Right cardiac atrium (tissue), 5 donors: ENCODE measurements at places on chromosomes 11 and 22. TPM values are rescaled to one million over a fixed set of nuclear protein-coding genes. Genes with fewer than 3 reads are reported as not detected.

GRCh38 chr11:121223161-121223560 lies 69.4 kb upstream of the SC5D start:
- no peak for DNase-seq

- DNase-seq: no peak
Measured at GRCh38 chr11:13834463-13834862, 128.1 kb upstream of the SPON1 start.

DNA sequence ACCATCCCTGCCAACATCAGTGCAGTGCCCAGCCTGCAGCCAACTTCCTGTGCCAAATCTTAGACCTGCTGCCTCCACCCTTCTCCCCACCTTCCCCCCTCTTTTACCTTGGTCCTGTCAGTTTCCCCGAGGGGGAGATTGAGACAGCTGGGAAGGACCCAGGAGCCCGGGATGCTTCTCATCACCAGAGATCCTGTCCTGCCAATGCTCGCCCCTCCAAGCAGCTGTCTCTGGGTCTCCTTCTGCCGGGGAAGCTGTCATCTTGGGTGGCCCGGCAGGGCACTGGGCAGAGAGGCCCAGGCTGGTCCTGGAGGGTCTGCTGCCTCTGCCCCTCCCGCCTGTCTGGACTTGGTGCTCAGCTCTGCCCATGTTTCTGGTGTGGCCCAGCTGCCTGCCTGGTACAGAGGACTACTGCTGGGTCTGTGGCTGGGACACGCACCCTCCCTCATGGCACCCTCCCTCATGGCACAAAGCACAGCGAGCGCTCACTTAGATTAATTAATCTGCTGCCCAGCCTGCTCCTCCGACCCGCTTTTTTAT lies 60.4 kb upstream of the THY1 start:
- DNase-seq: no peak

DNA sequence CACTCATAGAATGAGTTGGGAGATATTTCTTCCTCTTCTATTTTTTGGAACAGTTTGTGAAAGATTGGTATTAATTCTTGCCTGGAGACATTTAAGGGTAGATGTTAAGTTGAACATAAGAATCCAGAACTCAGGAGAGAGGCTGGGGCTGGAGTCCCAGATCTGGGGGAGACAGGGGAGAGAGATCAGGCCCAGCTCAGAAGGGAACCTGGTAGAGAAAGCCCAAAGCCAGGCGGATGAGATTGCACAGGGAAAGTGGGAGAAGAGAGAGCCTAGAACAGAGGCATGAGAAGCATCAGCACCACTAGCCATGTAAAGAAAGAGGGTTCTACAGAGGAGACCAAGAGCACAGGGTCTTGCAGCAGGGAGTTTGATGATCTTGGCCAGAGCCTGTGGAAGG lies 13.0 kb upstream of the GNAZ start:
- DNase-seq: no peak

- no peak for DNase-seq
Measured at GRCh38 chr11:103959279-103959942, 77.0 kb upstream of the DDI1 start.

DNA sequence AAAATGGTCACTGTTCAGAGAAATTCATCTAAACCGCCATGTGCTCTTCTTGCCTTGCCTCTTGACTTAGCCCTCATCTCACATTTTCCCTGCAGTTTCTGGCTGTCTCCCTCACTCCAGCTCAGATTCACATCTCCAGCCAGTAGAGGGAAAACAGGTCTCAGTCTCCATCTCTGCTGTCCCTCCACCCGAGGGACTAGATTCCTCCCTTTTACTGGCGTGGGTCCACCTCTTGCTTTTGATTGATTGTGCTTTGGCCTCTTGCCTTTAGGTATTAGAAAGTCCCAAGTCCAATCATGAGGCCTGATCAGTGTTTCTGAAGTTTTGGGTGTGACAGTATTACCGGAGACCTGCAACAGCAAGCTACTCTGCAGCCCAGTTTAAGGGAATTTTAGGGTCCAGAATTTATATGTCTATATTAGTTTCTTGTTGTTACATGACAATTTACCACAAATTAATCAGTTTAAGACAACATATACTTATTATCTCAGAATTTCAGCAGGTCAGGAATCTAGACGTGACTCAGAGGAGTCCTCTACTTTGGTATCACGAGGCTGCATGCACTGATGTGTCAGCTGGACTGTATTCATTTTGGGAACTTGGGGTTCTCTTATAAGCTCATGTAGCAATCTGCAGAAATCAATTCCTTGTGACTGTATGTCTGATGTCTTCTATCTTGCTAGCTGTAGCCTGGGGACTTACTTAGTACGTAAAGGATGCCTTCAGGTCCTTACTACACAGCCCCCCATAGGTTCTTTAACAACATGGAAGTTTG lies 805.2 kb upstream of the CCDC90B start:
- no peak for DNase-seq

GRCh38 chr11:127448101-127448500 lies 447.5 kb upstream of the KIRREL3 start:
- DNase-seq: no peak

DNA sequence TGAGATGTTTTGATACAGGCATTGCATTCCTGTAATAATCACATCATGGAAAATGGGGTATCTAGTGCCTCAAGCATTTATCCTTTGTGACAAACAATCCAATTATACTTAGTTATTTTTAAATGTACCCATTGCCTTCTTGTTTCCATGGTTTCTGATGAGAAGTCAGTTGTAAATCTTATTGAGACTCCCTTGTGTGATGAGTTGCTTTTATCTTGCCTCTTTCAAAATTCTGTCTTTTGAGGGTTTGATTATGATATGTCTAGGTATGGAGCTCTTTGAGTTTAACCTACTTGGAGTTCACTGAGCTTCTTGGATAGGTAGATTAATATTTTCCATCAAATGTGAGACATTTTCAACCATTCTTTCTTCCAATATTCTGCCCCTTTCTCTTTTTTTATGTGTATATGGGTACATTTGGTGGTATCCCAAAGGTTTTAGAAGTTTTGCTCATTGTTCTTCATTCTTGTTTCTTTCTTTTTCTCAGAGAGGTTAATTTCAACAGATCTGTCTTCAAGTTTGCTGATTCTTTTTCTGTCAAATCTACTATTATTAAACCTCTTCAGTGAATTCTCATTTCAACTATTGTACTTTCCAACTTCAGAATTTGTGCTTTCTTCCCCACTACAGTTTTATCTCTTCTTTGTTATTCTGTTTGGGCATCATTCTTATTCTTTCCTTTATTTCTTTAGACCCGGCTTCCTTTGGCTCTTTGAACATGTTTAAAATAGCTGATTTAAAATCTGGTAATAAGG lies 13.7 kb downstream of the NAGA start:
- DNase-seq: no peak

GRCh38 chr22:47280301-47280700 lies 517.9 kb downstream of the TBC1D22A start:
- no peak for DNase-seq

DNA sequence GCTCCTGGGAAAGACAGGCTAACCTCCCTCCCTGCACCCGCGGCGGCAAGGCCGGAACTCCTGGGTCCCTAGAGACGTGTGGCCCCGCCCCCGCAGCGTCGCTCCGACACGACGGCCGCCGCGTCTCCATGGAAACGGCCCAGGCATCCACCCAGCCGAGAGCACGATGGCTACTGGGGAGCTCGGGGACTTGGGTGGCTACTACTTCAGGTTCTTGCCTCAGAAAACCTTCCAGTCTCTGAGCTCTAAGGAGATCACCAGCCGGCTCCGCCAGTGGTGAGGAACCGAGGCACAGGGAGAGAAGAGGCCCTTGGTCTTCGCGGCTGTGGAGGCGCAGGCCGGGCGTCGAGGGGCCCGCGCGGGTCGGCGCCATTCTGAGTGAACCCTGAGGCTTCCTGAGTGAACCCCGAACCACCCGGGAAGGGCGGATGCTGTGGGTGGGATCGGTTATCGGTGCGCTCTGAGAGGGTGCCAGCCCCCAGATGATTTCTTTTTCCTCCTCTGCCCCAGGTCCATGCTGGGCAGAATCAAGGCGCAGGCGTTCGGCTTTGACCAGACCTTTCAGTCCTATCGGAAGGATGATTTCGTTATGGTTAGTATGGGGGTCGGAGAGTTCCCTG lies at the start of gene CFAP300:
TSS of gene CFAP300 (plus strand) at position 133 of the 620 bp plus-strand sequence. CDS start at position 167, 34 bp downstream.
- DNase-seq: peak; percentile 98

DNA sequence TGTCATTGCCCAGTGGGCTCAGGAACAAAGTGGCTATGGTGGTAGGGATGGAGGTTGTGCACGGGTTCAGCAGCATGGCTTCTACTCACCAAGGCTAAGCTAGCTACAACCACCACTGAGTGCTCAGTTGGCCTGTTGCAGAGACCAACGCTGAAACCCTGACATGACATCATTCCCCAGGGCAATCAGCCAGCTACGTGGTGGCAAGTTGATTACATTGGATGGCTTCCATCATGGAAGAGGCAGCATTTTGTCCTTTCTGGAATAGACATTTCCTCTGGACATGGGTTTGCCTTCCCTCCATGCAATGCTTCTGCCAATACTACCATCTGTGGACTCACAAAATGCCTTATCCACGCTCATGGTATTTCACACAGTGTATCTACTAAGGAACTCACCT lies 634.3 kb downstream of the OPCML start:
- no peak for DNase-seq

- no peak for DNase-seq
Measured at GRCh38 chr22:26068571-26068970, 100.7 kb upstream of the SEZ6L start.

- DNase-seq: no peak
Measured at GRCh38 chr11:17165247-17165890, 42.4 kb downstream of the PIK3C2A start.

GRCh38 chr22:48098243-48098920 lies 1335.9 kb downstream of the TBC1D22A start:
- no peak for DNase-seq

DNA sequence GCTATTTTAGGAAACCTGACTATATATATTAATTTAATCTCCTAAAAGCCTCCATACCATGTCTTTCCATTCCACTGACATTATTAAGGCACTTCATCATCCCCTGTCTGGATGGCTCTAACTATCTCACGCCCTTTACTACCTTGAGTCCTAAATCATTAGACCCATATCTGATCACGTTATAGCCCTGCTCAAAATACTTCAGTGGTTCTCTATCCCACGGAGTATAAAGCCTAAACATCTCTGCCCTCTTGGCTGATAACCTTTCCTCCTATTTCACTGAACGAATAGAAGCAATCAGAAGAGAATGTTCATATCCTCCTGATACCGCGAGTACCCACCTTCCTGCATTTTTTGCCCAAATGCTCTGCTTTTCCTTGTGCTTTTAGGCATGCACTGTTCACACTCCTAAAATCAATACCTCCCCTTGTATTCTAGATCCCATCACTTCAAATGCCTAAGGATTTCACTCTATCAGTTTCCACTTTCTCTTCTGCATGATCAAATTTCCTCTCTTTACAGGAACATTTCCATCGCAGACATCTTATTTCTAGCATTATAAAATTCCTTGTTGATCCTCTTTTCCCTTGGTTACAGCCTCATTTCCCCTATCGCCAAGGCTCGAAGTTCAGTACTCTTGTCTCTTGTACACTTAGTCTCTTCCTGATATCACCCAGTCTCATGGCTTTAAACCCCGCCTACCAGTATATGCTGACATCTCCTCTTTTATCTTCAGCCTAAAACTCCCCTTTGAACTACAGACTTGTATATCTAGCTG lies 45.0 kb upstream of the BIRC3 start:
- DNase-seq: no peak

DNA sequence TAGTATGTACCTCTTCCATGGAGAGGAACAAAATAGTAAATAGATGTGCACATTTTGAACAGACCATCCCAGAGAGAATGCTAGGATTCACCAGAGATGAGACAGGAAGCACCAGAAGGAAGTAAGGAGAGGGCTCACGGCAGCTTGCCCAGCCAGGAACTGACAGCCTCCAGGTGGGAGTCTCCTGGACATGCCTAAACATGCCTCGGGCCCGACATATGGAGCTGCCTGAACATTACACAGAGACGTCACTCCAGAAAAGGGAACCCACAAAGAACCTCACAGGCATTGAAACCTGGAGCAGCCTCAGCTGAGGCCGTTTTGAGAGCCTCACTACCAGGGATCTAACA lies 67.4 kb downstream of the BRD1 start:
- no peak for DNase-seq

The CLDN5 gene
- total RNA-seq: 12.2 TPM

The PPP1R14B gene
- 75.3 TPM for total RNA-seq

The PACSIN3 gene
- 118 TPM for total RNA-seq

The MRGPRX3 gene
- total RNA-seq: not detected

The ENTHD1 gene
- not detected for total RNA-seq

The MYEOV gene
- total RNA-seq: not detected

The MMP3 gene
- not detected for total RNA-seq
